NAMALWA (cell line): ENCODE measurements at places on chromosomes 2 and 18.

DNA sequence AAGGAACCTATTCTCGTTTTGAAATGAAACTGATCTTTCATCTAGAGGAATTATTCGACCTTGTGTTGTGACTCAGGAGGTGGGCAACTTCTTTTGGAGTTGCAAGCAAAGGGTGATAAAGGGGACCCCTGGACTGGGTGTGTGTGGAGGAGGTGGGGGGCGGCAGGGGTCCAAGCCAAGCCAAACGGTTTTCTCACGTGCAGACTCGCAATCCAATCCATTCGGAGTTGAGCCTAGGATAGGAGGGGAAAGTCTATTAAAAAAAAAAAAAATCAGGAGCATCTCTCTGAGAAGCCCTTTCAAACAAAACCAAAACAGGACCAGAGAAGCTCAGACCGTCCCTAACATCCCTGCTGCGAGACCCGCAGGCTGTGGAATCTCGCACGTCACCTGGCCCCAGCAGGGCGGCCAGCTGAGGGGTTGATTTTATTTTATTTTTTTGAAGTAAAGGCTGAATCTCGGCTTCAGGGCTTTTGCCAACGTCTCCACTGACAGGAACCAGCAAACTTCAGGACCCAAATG is 3.7 kb upstream of the ZEB2 start:
- DNase-seq = peak; percentile 45

DNA sequence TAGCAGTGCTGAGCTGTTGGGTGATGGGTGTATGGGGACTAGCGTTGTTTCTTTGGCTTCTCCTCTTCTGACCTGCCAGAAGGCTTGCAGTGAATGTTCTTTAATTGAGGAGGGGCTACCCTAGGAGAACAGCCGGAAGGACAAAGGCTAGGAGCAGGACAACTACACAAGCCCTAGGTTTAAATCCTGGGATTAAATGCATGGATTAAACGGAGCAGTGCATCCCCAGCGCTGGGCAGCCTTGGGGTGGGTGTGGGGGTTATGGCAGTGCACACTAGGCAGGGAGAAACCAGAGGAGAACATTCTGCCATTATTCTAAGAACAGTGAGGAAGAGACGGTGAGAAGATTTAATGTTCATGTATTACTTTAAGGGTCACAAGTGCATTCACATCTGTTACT is 86.4 kb upstream of the MCFD2 start:
- no peak for DNase-seq

- no peak for DNase-seq
These were observed 117.6 kb downstream of the POLE4 start for GRCh38 chr2:75076088-75076487.

DNA sequence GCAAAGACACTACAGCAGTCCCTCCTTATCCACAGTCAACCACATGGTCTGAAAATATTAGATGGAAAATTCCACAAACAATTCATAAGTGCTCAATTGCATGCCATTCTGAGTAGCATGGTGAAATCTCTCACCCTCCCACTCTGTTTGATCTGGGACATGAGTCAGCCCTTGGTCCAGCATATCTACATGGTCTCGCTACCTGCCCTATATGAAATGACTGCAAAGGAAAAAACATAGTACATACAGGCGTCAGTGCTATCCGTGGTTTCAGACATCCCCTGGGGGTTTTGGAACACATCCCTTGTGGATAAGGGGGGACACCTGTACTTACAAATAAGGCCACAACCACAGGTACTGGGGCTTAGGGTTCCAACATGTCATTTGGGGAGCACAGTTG is 73.7 kb downstream of the CABLES1 start:
- no peak for DNase-seq

DNA sequence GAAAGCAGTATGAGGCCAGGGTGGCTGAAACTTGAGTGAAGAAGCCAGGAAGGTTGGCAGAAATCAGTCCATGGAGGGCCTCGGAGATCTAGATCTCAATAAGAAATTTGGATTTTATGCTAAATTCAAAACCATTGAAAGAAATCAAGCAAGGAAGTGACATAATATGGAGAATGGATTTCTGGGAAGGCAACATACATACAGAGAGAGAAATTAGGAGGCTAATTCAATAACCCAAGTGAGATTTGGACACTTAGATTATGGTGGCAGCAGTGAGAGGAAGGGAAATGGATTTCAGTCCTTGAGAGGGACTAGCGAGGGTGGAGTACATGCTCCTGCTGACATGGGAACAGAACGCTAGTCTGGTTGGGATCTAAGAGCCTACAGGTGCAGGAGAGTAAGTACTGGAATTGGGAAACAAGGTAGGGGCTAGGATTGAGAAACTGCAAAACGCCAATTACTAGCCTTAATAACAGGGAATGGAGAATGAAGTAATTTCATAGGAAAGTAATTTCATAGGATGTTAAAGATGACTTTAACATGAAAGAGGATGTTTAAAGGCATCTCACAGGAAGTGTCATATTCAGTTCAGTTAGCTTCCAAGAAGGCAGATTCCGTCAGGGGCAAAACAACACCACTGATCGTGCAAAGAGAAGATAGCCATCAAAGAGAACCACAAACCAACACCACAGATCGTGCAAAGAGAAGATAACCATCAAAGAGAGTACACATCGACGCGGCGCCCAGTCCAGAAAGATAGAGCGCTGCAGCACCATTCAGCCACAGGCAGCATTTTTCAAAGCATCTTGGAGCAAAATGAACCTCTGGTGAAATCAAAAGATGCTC is 27.2 kb downstream of the CDKL4 start:
- DNase-seq = no peak

GRCh38 chr2:133705287-133705686 is 137.0 kb upstream of the NCKAP5 start:
- DNase-seq = no peak
